ENCODE measurements at places on chromosomes 11 and 22.

DNA sequence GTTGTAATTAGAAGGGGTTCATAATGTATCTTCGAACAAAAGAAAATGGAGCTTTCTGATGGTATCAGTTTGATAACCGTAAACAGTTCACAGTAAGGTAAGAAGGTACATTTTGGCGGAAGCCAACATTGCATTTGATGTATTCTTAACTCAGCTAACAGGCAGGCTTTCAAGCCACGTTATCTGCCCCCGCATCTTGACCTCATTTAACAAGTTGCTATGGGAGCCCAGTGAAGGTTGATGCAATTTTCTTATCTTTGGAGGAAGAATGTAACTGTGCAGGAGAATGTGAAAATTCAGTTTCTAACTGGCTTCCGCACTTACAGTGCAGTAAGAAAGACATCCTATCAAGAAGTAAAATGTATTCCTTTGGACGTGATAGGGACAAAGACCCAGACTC lies 110.6 kb downstream of the ETS1 start:
- no peak for DNase-seq

DNA sequence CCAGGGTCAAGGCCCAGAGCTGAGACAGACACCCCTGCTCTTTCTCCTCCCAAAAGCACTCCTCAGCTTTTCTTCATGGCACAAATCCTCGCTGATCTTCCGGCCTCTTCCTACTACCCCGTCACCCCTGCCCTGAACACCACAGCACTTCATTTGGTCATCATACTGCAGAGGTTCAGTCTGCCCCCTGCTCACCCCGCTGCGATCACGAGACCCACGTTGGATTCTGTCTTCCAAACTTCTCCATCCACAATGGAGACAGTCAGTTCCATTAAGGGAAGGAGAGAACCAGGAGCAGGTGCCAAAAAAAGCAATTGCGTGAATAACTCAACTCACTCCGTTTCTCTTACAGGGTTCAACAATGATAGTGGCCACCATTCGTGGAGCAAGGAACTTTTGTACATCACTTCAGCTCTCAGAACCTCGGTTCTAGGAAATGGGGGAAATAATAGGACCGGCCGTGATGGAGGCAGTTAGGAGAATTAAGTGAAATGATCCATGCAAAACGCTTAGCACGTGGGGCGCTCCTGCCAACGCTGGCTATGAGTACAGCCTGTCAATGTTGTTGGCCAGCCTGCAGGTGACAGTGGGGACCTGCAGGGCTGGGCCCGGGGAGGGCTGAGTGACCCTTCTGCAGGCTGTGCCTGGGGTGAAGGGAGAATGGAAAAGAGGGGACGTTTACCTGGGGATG lies 45.9 kb downstream of the MN1 start:
- DNase-seq, result no peak

- no peak for DNase-seq
Measured at GRCh38 chr22:47610764-47611163, 848.3 kb downstream of the TBC1D22A start.

GRCh38 chr11:132045107-132045506 lies 674.7 kb downstream of the NTM start:
- no peak for DNase-seq

- DNase-seq, result no peak
Measured at GRCh38 chr22:25972397-25972796, 196.9 kb upstream of the SEZ6L start.

DNA sequence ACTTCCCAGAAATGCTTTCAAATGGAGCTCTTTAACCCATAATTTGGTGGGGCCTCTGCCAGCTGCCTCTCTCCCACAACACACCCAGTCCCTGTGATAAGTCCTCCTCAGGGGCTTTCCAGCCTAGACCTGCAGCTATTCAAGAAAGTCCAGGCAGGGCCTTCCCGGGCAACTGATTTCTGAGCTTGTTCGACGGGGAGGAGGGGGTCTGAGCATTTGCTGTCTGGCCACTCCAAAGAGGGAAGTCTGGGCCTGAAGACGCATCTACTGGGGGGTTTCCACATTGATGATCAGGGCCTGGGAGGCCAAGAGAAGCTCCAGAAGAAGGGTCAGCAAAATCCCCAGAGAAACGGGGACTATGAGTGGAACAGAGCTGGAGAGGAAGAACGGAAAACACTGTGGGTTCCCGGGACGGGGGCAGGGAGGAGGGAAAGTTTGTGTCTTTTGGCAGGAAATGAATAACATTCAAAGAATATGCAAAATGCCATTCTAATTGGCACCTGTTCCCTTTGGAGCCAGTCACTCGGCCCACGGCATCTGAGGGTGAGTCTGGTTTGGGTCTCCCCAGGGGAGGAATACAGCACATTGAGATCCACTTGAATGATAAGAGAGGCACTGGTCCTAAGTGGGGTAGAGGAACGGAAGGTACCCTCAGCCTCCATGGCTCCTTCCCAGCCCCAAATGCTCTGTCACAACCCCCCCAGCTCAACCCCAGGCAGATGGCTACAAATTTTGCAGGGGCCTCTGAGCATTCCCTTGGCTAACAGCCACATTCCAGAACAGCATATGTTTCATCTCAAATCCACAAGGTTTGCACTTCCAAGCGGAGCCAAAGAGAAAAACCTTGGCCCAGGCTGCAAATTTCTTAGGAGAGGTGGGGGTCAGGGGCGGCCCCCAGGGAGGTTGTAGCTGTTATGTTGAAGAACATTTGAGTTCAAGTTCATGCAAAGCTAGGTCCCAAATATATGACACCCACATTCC lies 72.0 kb downstream of the RPUSD4 start:
- no peak for DNase-seq

All from BE2C (cell line).